ENCODE measurements at places on chromosomes 16 and 17.
A peak's percentile ranks its signal among the peaks of the same experiment; 100 is the strongest.

- DNase-seq: peak; percentile 86
These were observed at the start of gene COG1 for GRCh38 chr17:73192894-73193701. Gene COG1, plus strand, starts transcription at chr17:73193055. Its CDS starts 15 bp downstream, at chr17:73193070.

GRCh38 chr17:9987779-9988585 lies 82.9 kb upstream of the RCVRN start:
- no peak for DNase-seq

GRCh38 chr17:68821860-68822696 lies 133.1 kb downstream of the ABCA8 start:
- DNase-seq: no peak

DNA sequence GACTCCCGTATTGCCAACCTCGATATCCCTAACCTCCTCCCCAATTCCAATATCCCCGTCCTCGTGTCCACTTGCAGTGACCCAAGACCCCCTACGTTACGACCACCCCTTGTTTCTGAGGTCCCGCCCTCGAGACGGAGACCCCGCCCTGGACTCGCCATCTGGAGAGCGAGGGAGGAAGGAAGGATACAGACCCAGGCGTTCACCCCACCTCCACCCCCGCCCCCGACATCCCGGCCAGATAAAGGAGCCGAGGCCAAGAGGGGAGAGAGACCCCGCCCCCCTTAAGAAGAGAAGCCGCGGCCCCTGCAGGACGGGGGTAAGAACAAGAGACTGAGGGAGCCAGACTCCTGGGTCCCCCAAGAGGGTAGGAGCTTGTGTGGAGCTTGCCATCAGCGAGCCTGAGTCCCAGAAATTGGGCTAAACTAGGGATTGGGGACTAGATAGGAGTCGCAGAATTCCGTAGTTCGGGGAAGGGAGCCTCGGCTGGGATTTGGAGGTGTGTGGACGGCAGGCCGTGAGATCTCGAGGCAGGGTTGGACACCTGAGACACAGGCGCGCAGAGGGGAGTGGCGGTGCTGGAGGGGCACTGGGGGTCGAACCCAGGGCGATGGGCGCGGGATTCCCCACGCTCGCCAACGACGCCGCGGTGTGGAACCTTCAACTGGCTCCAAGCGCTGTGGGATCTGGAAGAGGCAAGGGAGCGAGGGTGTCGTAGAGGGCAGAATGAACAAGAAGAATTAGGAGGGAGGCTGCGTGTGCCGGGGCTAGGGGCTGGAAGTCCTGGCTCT lies at the start of gene BCL6B:
Gene BCL6B, plus strand, starts transcription at position 270 of the 791 bp plus-strand sequence. CDS start 622 bp downstream, outside the sequence.
- DNase-seq: no peak

GRCh38 chr17:76700617-76701470 lies 9.9 kb downstream of the MXRA7 start:
- DNase-seq: peak; percentile 80

DNA sequence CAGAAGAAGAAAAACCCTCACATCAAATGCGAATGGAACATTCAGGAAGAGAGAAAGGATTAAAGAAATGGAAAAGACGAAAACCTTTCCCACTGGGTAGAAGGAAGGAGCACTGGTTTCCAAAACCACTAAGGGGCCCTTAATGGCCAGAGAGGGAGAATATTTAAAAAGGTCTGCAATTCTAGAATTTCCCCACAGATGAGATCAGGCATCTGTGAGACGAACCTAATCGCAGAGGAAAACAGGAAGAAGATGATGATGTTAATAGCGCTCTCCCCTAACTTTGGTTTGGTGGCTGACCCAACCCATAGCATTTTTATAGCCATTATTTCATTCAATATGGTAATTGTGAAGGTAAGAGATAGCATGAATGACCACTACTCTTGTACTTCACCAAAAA lies 32.8 kb downstream of the XYLT1 start:
- DNase-seq: no peak

- no peak for DNase-seq
These were observed 33.4 kb upstream of the ACSF3 start for GRCh38 chr16:89060207-89060794.

- DNase-seq: no peak
These were observed 120.7 kb downstream of the STXBP4 start for GRCh38 chr17:55089256-55089655.

DNA sequence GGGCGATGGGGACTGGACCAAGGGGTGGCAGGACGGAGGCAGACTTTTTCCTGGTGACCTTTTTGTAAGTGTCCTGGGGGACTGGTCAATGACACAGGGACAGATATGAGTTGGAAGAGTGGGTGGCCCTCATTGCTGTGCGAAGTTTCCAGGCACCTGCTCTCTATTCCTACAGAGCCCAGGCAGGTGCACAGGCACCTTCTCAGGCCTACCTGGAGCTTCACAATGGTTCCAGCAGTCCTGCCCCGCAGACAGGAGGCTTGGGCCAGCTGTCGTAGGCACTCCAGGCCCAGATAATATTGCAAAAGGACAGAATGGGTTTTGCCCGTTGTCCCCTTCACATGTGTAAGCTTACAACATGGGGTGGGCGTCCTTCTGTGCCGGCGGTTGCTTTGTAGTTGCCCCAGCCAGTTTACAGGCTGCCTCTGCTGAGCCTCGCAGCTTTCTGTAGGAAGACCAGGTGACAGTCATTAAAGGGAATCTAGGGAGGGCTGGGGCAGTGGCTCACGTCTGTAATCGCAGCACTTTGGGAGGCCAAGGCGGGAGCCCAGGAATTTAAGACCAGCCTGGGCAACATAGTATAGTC lies 84.3 kb downstream of the ARHGAP23 start:
- DNase-seq: no peak

- peak; percentile 40 for DNase-seq
These were observed 2.9 kb upstream of the CARMIL2 start for GRCh38 chr16:67641779-67642708.

- no peak for DNase-seq
These were observed 979 bp downstream of the MAP3K14 start for GRCh38 chr17:45315648-45316433.

DNA sequence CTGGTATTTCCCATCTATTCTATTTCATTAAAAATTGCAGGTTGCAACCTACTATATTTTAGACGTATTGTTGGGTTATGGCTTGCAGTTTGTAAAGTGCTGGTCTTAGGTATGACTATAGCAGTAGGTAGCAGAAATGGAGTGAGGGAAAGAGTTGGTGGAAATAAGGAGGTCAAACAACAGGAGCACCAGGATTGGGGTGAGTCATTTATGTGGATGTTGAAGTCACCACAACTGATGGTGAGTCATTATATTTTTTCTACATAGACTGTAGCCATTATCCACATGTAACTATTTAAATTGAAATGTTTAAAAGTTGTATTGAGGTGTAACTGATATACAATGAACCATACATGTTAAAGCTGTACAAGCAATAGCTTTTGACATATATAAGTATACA lies 25.0 kb upstream of the HS3ST3A1 start:
- DNase-seq: no peak

- DNase-seq: no peak
These were observed 30.3 kb upstream of the C16orf78 start for GRCh38 chr16:49343291-49343690.

GRCh38 chr17:2392252-2393173 lies 8.3 kb downstream of the MNT start:
- DNase-seq: peak; percentile 89

DNA sequence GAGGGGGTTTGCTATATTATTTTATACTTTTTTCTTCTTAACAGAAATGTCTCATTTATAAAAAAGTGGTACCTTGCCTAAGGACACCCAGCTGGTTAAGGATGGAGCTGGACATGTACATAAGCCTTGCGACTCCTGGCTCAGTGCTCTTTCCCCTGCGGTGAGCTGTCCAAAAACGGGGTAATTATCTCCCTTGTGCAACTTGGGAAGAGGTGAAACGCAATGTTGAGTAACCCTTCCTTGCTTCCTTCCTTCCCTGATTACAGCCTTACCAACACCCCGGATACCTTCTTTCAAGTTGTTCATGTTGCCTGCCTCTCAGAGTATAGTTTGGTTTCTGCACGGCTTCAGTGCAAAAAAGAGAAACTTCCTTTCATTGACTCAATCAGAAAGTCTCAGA lies 94.1 kb upstream of the XYLT1 start:
- no peak for DNase-seq

GRCh38 chr17:44132275-44132821 lies 8.9 kb upstream of the HDAC5 start:
- DNase-seq: no peak

- no peak for DNase-seq
These were observed 120.6 kb downstream of the COPRS start for GRCh38 chr17:31738488-31738887.

- no peak for DNase-seq
These were observed 23.4 kb downstream of the SLC25A10 start for GRCh38 chr17:81735264-81736102.

DNA sequence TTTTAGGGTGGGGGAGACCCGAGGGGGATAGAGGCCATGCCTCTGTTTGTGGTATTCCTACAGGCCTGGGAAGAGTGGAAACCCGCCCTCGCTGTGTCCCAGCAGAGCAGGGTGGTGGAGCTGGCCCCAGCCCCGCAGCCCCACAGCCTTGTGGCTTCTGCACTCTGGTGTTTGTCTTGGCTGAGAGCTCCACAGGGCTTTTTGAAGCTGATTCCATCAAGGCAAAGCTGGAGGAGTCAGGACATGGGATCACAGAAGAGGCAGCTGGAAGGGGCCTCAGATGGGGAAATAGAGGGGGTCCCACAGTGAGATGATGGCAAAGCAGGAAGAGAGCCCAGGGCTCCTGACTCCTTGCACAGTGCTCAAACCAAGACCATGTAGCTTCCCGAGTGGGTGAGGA lies 5.0 kb upstream of the WFIKKN2 start:
- no peak for DNase-seq

DNA sequence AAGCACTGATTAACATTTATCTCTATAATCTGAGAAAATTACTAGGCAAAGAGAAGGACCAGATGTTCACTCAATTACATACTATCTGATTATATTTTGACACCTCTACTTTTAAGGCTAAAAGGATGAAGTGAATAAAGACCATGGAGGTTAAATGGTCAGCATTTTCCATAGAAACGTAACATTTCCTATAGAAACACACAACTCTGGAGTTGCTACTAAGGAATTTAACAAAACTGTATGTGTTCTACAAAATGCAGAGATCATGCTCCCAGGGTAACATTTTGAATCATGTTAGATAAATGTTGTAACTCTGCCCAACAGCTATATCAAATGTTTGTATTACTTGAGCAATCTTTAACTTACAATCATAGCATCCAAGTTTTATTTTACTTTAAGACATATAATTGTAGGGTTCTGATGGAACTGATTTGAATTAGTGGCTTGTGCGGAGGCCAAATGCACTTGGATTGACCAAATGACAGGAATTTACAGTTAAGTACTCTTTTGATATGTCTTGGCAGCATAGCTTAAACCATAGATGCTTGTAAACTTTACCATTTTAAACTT lies 97.7 kb downstream of the RPGRIP1L start:
- no peak for DNase-seq

DNA sequence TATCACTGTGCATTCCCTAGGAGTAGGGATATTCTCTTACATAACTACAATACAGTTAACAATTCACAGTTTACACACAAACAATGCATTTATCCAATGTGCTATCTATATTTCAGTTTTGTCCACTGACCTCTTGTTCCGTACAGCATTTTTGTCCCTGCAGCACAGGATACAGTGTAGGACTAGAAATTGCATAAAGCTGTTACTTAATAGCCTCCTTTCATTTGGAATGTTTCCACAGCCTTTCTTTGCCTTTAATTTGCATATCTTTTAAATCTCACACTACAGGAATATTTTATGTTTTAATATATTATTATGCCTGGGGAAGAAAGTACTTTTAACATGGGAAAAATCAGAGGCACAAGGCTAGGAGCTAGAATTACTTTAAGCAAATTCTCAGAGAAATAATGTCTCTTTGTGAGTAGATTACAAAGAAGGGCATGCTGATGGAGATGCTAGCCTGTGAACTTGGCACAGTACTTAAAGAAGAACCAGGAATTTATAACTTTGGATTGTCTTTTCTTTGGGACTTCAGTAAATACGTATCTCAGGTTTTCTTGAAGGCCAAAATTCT lies 144.3 kb downstream of the ITFG1 start:
- no peak for DNase-seq

DNA sequence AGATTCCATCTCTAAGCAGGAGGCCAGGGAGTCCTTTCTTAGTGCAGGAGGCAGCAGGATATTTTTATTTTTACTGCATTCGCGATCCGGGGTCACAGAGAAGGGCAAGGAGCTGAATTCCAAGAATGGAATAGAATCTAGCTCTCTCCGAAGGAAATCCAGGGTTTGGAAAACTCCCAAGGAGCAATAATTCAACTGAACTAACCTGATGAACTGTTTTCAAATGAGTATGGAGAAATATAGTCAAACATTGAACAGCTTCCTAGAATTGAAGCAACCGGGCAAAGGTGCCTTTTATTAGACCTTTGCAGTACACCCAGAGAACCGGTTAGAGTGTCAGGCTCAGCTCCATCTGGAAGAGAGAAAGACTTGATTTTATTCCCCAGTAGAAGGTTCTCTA lies 120.7 kb upstream of the MAF start:
- DNase-seq: no peak

DNA sequence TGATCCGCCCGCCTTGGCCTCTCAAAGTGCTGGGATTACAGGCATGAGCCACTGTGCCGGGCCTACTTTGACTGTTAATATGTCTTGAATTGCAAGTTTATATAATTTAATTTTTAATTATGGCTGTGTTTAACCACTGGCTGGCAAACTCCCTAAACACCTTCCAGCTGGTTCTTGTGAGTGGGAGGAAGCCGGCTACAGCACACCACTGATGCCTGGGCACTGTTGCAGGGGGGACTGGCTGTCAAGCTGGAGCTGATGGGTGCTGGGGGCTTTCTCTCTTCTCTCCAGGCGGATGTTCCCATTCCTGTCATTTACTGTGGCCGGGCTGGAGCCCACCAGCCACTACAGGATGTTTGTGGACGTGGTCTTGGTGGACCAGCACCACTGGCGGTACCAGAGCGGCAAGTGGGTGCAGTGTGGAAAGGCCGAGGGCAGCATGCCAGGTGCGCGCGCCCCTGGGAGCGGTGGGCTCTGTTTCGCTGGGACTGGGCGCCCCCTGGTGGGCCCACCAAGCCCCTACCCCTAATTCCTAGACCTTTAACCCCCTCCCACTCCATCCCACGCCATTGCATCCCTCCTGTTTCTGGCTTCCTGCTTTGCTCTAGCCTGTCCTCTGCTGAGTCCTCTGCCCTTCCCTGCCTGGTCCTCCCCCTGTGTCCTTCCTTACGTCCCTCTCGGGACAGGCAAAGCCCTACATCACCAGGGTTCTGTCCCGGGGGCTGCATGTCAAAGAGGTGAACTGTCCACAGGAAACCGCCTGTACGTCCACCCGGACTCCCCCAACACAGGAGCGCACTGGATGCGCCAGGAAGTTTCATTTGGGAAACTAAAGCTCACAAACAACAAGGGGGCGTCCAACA lies 9.5 kb downstream of the TBX21 start:
- peak; percentile 82 for DNase-seq

GRCh38 chr16:74226338-74226954 lies 70.2 kb upstream of the PSMD7 start:
- DNase-seq: no peak

GRCh38 chr17:58305626-58306025 lies 23.0 kb downstream of the TSPOAP1 start:
- no peak for DNase-seq

DNA sequence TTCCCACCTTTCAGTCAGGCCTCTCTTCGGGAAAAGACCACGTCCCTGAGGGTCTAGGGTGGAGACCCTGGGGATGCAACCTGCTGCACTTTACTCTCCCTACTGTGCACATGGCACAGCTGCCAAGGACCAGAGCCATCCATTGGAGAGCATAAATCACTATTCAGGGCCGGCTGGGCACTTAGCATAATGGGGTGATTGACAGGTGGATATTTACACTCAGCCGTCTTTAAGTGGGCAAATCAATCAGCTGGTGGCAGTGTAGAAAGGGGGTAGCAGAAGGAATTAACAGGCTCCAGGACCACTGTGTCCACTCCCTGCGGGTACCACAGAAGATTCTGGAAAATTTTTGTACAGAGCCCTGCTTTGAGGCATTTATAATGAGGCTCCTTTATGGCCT lies 87.3 kb upstream of the IRX6 start:
- no peak for DNase-seq
